ELF-1 (cell line): ENCODE measurements at places on chromosomes 11 and 22.

- DNase-seq: no peak
Measured at GRCh38 chr11:113947994-113948393, 26.9 kb upstream of the HTR3A start.

DNA sequence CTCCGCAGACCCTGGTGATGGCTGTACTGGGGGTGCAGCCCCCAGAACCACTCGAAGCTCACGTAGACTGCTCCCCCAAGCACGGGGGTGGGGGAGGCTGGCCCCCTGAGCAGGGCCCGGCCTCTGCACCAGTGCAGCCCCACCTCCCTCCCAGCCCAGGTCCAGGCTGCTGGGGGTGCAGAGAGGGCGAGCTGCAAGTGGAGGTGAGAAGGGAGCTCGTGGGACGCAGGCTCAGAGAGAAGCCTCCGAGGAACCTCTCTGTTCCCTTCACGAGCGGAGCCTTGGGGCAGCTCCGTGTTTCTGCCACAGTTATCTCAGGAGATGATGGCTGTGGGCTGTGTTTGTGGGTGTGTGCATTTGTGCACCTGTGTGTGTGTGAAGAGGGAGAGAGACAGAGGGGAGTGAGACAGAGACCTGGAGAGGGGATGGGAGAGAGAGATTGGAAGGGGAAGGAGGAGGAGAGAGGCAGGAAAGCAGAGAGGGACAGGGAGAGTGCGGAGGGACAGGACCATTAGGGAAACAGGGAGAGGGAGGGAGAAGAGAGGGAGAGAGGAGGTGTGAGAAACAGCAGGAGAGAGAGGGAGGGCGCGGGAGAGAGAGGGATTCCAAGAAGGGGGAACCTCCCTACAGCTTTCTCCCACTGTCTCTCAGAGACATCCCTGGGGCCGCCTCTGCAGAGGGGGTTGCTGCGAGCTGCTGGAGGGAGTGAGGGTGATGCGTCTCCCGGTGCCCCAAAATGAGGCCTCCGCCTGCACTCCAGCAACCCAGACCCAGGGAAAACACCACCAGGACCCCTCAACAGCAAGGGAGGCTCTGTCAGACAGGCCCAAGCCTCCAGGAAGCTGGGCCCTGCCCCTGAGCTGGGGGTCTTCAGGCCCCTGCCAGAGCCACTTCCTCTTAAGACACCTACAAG, 1488.6 kb downstream of the BRD1 start:
- no peak for DNase-seq

- no peak for DNase-seq
Measured at GRCh38 chr11:81725701-81726100, 1008.0 kb downstream of the FAM181B start.

GRCh38 chr11:92929653-92930052, 39.8 kb upstream of the MTNR1B start:
- no peak for DNase-seq

DNA sequence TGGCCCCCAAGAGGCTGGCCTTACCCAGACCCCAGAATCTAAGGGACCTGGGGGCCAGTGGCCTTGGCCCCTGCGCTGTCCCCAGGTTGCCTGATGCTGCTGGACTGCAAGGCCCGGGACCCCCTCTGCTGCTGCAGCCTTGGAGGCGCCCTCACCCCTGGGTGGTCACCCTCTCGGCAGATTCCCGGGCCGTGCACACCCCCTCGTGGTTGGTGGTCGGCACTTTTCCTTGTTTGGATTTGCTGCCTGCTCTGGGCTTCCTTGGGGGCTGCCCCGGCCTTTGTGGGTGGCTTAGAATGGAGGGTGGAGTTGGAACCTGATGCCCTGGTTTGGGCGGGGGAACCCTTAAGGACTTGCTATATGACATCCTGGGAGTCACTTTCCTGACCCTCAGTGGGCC, 5.3 kb downstream of the RIN1 start:
- no peak for DNase-seq

GRCh38 chr11:12693479-12694182, 19.4 kb downstream of the TEAD1 start:
- no peak for DNase-seq

GRCh38 chr11:110857892-110858546, 145.8 kb upstream of the ARHGAP20 start:
- no peak for DNase-seq

- DNase-seq: no peak
Measured at GRCh38 chr11:47393163-47394049, 15.0 kb upstream of the SLC39A13 start.

DNA sequence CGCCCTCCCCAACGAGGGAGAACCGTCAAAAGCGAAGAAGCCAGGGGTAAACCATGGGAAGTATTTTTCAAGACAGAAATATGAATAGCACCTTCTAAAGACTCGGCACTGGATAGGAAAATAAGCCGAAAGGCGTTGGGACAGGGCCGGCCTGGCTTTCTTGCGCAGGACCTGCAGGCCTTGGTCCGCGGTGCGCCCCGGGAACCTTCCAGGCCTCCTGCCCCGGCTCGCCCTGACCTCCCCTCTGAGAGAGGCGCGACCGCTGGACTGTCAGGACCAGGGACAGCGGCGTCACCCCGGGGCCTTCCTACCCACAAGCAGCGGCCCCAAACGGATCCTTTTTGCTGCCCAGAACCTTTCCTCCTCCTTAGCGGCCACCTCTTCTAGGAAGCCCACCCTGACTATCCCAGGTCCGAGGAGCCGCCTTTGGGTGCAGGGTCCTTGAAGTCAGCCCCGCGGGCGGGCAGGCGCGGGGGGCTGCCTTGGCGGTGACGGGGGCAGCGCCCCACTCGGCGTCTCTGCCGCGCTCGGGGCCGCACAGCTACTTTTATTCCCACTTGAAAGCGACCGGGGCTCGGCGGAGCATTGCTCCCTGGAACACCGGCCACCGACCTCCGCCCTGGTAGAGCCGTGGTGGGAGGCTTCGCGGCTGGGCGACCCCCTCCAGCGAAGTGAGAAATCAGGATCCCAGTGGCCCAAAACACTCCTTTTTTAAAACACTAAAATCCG, 650 bp upstream of the MAPK11 start:
- peak; percentile 87 for DNase-seq

DNA sequence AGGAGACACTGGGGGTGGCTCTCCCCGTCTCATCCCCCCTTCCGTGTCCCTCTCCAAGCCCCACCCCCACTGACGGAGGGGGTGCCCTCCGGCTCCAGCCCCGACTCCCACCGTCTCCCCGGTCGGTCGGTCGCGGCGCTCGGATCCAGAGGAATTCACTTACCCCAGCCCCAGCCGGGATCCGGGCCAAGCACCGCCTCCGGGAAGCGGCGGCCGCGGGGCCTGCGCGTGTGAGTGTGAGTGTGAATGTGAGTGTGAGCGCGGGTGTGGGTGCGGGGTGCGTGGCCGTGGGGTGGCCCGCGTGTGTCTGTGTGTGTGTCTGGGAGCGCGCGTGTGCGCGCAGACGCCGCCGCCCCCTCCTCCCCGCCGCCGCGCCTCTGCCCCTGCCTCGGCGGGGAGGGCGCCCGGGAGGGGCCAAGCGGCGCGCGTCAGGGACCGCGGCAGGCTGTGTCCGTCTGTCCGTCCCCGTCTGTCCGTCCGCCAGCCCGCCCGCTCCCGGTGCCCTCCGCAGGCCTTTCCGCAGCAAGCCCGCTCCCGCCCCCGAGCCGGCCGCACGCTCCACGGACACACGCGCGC, at the start of gene ELFN2:
Gene ELFN2, minus strand, starts transcription at position 345 of the 576 bp plus-strand sequence. CDS start 51,945 bp downstream, outside the sequence.
- no peak for DNase-seq

DNA sequence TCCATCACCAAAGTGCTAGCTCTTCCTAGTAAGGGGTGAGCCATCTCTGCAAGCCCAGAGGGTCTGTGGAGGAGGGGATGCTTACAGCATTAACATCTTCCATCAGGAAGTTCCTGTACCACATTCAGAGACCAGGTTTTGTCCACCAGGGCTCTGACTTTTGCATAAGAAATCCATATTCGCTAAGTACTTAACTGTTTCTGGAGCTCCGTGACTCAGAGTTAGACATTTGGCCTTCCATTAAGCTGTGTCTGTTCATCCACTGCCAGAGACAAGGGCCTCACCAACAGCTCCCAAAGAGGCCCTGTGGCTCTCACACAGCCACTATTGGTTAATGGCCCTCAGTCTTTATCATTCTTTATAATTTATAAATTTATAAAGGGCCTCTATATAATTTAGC, 144.6 kb downstream of the ADAMTS15 start:
- DNase-seq: no peak

DNA sequence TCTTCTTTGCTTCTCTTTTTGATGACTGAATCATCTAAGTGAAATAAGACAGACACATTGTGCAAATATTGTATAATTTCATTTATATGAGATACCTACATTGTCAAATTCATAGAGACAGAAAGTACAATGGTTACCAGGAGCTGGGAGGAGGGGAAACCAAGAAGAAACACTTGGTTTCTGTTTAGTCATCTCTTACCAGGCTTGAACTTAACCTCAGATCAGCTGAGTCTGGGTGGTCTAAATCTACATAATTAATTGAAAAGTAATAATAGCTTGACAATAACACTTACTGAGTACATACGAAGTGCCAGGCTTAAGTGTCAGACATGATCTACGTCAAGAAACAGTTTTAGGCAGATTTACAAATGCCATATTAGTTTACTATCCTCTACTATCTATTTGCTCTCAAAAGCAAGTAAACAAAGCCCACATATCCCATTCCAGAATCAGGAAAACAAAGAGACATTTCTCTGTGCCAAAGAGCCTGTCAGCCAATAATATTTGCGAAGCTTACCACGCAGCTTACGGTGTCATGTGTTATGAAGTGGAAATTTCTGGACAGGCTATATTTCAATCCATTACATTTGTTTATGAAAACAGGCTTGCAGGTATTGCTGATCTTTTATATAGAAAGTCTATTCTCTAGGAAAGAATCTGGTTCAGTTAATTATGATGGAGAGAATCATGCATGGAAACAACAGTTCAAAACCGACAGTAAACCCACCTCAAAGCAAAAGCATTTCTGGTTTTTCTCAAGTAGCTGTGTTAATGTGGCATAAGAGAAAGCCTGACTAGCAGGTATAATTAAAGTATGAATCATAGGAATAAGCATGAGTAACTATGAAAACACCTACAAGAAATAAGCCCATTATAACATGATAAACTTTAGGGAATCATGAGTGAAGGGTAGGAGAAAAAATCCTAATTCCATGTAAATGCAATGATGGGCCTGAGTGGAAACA, 2.7 kb upstream of the ARHGAP42 start:
- no peak for DNase-seq

DNA sequence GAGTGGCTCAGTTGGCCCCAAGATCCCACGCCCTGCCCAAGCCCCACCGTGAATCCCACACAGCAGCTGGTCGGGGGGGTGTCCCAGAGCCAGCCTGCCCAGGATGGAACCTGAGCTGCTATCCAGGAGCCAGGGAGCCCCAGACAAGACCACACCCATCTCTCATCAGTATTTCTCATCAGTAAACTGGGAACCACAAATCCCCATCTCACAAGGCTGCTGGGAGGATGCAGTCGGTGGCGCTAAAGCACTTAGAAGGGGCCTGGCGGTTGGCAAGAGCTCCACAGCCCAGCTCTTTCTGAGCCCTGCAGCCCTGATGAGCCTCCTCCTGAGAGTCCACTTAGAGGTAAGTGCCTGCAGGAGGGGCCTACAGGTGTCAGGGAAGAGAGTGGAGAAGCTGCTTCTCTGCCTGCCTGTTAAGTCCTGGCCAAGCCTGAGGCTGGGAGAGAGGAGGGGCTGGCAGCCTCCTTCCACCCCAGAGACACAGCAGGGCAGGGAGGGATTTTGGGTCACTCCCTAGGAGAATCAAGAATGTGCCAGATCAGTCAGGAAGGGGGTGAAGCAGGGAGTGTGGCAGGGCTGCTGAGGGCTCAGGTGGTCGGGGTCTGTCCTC, 6.1 kb downstream of the FADS3 start:
- peak; percentile 66 for DNase-seq

DNA sequence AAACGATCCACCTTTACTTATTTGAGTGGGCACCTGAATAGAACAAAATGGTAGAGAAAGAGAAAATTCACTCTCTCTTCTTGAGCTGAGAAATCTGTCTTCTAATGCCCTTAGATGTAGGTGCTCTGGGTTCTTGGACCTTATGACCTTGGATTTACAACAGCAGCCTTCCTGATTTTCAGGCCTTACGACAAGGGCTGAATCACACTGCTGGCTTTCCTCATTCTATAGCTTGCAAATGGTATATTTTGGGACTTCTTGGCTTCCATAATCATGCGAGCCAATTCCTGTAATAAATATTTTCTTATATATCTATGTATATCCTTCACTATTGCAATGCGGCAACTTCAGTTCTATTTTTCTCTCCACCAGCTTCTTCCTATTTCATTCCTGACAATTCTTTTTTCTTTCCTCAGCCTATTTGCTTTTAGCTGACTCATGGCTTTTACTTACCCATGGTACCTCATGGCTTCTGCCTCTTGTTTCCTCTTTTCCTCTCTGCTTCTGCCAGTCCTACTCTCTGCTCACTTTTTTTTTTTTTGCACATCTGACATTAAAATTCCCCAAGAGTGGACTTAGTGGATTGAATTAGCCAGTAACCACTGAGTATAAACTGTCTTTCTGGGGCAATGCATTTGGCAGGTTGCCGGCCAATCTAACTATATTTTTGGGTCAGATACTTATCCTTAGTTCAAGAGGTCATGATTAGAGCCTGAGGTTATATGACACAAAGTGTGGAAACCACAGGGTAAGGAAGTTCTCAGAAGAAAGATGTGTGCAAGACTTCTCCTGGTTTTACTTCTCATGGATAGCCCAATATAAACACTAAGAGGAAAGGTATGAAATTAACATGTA, 359.5 kb downstream of the TMEM135 start:
- no peak for DNase-seq

DNA sequence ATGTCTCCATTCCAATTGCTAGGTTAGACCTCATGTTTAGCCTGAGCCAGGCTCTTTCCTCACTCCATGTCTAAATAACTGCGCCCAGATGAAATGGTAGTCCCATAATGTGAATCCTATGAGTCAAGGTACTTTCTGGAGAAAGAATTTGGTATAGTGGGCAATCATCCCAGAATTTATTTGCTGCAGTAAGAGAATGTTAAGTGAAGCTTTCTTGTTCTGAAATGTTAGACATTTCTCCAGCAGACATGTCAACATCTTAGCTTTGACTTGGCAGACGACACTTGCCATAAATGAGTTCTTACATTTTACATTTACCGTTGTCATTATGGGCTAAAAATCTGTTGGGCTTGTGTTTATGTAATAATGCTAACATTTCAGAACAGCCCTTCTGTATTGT, 165.2 kb downstream of the PGR start:
- DNase-seq: no peak

GRCh38 chr11:7667460-7667859, 5.8 kb downstream of the CYB5R2 start:
- peak; percentile 48 for DNase-seq

DNA sequence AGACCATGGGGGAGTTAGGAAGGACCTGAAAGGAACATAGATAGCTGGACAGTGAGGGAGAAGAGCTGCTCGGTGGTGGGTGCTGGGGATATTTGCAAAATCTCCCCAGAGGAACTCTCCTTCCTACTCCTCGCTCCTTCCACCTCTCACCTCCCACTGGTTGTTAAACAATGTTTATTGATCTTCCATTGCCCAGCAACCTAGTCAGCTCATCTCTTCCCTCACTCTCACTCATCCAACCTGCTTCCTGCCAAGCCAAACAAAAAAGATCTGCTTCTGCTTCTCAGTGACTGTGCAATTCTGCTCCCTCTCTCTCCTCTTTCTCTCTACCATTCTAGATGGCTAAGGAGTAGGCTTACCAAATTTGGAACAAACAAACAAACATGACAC, 115.0 kb downstream of the SLC1A2 start:
- no peak for DNase-seq
